ENCODE measurements at places on chromosomes 16 and 17.

DNA sequence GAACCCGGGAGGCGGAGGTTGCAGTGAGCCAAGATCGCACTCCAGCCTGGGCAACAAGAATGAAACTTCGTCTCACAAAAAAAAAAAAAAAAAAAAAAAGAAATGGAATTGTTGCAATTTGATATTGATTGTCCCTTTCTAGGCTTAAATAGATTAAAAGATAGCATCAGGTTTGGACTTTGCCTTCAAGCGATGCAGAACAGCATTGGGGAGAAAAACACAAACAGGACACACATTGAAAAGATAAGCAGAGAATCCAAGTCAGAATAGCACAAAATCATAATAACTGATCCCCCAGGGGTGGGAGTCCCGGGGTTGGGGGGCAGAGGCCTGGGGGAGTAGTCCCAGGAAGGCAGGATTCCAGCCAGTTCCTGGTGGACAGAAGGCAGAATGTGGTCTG, 3.9 kb upstream of the CREBBP start:
- DNase-seq, result no peak

DNA sequence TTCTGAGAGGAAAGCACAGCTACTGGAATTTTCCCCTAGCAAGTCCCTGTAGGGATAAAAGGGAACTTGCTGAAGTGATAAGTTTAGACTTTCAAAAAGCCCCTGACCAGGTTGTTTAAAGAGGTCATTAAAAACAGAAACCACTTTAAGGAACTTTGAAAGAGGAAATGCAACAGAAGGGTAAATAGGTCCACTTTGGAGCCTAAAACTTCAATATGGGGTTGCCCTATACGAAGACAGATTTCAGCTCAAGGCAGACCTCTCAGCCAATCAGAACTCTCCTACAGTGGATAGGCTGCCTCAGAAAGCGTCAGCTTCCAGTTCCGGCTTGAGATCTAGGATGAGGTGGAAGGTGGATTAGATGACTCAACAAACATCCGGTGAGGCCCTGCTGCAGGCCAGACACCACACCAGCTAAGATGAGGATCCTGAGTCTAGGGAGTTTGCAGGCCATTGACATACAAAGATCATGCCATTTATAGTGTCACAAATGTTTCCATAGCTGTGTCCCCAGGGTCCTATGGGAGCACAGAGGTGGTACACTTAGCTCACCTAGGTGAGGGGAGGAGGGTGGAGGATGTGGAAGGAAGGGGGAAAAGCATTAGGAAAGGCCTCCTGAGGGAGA, 7.9 kb upstream of the MFSD6L start:
- DNase-seq, result no peak

DNA sequence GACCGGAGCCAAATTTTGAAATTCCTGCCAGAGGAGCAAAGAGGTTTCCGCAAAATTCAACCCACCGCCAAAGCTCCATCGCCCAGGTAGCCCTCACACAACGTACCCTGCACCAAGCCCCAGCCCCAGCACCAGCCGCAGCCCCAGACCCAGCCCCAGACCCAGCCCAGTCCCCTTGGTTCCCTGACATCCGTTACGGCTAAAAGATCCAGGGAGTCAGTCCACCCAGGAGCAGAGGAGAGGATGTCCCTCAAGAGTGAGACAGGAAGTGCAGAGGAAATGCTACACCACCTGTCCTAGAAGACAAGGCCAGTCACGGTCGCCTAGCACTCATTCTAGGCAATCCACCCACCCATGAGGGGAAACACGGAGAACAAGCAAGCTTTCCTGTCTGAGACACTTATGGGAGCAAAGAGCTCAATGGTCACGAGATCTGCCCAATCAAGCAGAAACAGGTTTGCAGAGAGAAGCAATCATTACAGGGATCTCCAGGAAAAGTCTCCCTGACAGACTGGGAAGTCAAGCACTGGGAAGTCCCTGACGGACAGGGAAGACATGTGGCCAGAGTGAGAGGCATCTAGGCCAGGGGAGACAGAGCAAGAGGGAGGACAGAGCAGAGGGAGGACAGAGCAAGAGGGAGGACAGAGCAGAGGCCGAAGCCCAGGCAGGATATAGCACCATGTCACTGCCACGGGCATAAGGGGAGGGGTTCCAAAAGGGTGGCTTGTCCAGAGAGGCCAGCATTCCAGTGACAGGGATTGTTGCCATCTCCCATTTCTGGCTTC, 15.0 kb upstream of the KCNJ18 start:
- no peak for DNase-seq

DNA sequence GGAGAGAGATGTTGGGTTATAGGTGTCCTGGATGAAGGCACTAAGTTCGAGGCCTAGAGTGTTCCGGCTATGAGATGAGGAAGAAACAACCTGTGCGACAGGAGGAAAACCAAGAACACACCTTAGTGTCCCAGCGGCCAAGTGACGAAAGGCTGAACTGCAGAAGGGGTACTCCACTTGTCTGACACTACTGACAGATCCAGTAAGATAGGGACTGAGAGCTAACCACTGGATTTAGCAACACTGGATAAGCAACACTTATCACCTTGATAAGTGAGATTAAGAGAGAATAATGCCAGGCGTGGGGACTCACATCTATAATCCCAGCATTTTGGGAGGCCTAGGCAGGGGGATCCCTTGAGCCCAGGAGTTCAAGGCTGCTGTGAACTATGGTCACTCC, 7.1 kb downstream of the XPO6 start:
- no peak for DNase-seq

- no peak for DNase-seq
Measured at GRCh38 chr17:68737761-68738443, 136.7 kb upstream of the FAM20A start.

DNA sequence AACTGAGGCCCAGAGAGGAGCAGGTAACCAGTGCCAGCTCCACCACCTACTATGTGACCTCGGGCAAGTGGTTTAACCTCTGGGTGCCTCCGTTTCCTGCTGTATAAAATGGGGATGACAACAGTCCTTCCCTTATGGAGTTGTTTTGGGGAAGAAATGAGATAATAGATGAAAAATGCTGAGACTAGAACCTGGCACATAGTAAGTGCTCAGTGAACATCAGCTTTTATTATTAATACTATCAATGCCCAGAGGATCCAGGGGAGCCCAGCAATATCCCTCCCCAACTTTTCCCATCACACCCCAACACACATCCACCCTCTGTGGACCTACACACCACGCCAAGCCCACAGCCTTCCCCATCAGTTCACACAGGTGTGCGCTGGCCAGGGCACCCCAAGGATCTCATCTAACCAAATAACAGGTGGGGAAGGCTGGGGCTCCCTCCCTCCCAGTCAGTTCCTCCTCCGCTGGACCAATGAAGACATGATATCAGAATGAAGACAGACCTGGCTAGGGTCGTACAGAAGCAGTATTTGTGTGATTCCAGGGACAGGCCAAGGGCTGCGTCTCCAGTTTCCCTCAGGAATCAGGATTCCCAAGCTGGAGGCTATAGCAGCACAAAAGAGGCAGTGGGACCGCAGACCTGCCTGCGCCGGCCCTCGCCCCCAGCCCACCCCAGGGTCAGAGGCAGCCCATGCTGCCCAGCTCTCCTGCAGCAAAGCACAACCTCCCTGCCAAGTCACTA, 1.8 kb downstream of the ATP2A3 start:
- no peak for DNase-seq

DNA sequence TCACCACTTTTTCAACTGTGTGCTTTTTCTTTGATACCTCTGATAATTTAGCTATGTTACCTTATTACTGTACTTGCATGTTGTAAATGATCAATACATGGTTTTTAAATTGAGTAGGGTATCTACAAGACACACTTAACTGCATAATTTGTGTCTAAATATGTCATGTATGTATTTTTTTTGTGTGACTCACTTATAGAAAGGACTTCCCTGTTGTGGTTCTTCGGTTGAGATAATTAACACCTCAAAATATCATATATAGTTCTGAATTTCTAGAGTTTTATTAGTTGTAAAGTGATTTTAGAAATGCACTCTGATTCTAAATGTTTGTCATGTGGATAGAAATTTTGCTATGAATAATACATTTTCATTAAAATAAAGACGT, 14.5 kb upstream of the KRT222 start:
- no peak for DNase-seq

GRCh38 chr16:12245921-12246720, 269.6 kb downstream of the SNX29 start:
- DNase-seq, result no peak

GRCh38 chr16:24007391-24007790, 171.6 kb downstream of the PRKCB start:
- DNase-seq, result no peak

- DNase-seq, result no peak
Measured at GRCh38 chr17:55463600-55463999, 42.0 kb upstream of the MMD start.

DNA sequence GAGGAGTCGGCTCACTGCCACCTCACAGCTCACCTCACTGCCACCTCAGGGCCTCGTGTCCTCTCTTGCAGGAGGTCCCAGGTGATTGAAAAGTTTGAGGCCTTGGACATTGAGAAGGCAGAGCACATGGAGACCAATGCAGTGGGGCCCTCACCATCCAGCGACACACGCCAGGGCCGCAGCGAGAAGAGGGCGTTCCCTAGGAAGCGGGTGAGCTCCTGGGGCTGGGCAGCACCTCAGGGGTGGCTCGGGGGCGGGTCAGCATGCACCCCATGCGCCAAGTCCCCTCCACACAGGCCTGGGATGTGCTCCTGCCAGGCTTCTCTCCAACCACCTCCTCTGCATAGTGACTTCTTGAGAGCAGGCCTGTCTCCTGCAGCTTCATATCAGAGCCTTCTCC, 63.6 kb downstream of the PLD6 start:
- no peak for DNase-seq

DNA sequence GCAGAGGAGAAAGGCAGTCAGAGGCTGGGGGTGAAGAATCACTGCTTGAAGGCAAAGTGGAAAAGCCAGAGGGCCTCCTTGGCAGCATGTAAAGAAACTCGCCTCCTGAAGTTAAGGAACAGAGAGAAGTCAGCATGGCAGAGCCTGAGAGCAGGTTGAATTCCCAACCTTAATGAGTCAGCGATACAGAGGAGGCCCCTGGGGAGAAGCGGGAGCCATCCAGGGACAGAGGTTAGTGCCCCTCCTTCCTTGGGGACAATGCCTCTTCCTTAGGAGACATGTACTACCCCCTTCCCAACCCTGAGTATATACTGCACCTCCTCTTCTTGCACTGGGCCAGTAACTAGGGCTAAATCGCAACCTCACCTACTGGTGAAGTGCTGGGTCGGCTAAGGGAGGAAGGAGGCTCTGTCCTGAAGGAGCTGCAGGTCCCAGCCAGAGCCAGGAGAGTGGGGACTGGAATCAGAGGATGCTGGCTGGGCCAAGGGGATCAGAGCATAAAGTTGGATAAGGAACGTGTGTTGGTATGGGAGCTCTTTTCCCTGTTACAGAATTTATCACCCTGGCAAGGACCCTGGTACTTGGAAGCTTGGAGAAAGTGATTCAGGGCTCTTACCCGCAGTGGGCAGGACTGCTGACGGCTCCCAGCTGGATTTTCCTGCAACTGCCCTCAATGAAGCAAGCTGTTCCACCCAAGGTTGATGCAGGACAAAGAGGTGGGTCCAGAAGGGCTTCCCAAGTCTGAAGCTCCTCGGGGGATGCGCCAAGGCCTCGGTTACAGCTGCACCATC, 5.4 kb upstream of the AANAT start:
- no peak for DNase-seq

DNA sequence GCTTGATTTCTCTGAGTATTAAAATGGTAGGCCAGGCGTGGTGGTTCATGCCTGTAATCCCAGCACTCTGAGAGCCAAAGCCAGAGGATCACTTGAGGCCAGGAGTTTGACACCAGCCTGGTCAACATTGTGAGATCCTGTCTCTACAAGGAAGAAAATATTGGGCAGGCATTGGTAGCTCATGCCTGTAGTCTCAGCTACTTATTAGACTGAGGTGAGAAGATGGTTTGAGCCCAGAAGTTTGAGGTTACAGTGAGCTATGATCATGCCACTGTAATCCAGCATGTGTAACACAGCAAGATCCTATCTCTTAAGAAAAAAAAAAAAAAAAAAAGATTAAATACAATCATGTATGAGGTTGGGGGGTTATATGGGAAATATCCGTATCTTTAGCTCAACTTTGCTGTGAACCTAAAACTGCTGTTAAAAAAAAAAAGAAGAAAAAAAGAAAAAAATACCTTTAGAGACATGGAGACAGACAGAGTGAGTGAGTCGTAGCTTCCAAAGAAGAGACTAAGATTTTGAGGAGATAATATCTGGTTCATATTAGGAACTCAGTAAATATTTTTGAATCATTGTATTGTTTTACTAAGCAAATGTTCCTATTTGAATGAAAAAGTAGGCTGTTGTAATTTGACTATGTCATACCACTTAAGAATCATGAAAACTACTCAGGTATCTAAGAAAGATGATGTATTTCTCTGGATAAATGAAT, 325.7 kb upstream of the TBX2 start:
- no peak for DNase-seq

- DNase-seq, result no peak
Measured at GRCh38 chr17:45775148-45775547, 9.0 kb upstream of the CRHR1 start.

DNA sequence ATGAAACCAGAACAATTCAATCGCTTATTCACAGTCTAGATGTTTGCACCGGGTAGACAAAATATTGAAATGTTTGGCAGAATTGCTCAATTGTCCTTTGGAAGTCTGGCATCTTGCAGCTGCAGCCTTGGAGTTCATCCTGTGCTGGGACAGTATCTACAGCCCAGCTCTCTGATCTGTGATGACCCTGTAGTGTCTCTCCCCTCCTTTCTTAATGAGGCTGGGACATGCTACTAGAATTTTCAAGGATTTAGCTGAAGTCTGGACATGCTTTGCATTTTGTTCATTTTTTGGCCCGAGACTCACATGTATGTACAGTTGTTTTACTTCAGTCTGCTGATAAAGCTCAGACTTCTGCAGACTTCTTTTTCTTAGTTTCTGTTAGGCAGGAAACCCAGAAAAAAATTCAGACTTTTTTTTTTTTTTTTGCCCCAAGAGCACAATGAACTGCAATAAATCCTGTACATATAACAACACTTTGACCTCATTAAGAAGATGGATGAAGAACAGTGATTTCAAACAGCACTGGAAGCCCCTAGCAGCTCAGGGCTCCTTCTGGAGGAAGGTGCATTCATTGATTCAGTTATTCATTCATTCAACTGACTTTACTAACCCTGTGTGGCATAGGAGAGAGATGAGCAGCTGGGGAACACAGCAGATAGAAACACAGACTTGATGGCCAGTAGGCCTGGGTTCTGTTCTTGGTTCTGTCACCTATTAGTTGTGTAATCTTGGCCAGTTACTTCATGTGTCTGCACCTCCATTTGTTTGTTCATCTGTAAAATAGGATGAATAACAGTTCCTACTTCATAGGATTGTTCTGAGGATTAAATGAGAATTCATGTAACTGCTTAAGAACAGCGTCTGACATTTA, 210.0 kb downstream of the MAP2K4 start:
- no peak for DNase-seq

GRCh38 chr16:79909571-79909970, 309.0 kb upstream of the MAF start:
- DNase-seq, result no peak

DNA sequence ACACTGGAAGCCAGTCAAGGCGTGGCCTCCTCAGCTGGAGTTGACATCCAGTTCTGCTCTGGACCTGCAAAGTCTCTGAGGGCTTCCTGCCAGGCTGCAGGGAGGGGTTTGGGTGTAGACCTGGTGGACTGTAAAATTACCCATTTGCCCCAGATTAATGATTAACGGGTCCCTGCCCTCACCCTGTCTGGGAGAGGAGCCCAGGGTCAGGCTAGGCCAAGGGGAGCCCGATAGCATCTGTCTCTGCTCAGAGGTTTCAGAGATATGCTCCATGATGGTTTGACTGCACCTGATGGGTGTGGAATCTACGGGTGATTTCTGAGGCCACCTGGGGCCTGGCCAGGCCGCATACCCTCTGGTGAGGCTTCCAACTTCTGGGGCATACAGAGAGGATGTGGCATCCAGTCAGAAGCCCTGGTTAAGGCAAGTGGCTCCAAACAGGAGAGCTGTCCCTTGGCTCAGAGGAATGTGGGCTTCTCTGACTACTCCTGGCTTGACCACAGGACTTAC, 11.2 kb downstream of the PPY start:
- no peak for DNase-seq

Measured in fibroblast of skin of left quadriceps (primary cell).